ENCODE measurements at places on chromosomes 2 and 18. TPM values are rescaled to one million over a fixed set of nuclear protein-coding genes. Genes with fewer than 3 reads are reported as not detected.

STAT4 gene
- total RNA-seq: 5.8 TPM

STON1 gene
- total RNA-seq: 81.0 TPM

INPP4A gene
- 46.2 TPM for total RNA-seq

DIPK1C gene
- total RNA-seq: 25.5 TPM

CXCR1 gene
- total RNA-seq: 0.33 TPM

MRPS5 gene
- total RNA-seq: 56.2 TPM
